H1 (cell line): ENCODE measurements at places on chromosomes 7 and 10. TPM values are rescaled to one million over a fixed set of nuclear protein-coding genes. Genes with fewer than 3 reads are reported as not detected.

Gene ZEB1
- 0.15 and 0.23 TPM in 2 replicates for total RNA-seq

Gene FLNC
- 10.7 and 12.0 TPM in 2 replicates for total RNA-seq

Gene NEUROG3
- total RNA-seq, result 0.31 TPM in 1 of 2 replicates, not detected in the other

Gene STAG3
- 3.3 and 3.8 TPM in 2 replicates for total RNA-seq

Gene POU6F2
- 1.6 and 2.0 TPM in 2 replicates for total RNA-seq

Gene ZNF511
- 64.5 and 71.7 TPM in 2 replicates for total RNA-seq

Gene PNLIPRP2
- total RNA-seq, result 0.21 TPM in 1 of 2 replicates, not detected in the other

Gene TLL2
- 3.0 and 3.2 TPM in 2 replicates for total RNA-seq

Gene SLC18A3
- total RNA-seq, result 0.13 TPM in 1 of 2 replicates, not detected in the other

Gene PAPOLB
- total RNA-seq, result 0.11 and 0.15 TPM in 2 replicates

Gene KCNMA1
- total RNA-seq, result 9.5 and 11.1 TPM in 2 replicates

Gene C10orf53
- not detected in 2 replicates for total RNA-seq
